ENCODE measurements at places on chromosomes 6 and 20.

GRCh38 chr6:139373928-139374356, 506 bp downstream of the CITED2 start:
- DNase-seq, result no peak

DNA sequence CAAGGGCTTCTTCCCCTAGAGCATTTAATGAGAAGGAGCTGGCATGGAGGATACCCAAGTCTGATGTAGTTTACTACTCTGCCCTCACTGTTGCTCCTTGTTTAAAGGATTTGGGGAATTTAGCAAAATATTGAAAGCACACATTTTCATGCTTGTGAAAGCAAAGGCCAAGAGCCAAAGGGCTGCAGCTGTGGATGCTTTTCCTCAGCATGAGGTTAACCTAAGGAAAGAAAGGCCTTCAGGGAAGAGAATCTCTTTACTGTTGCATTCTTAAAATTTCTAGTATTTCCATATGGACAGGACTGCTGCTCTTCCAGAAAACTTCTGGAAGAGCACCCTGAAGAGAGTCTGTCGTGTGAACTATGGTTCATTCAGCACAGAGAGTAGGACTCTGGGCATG, 45.9 kb upstream of the SASH1 start:
- no peak for DNase-seq

DNA sequence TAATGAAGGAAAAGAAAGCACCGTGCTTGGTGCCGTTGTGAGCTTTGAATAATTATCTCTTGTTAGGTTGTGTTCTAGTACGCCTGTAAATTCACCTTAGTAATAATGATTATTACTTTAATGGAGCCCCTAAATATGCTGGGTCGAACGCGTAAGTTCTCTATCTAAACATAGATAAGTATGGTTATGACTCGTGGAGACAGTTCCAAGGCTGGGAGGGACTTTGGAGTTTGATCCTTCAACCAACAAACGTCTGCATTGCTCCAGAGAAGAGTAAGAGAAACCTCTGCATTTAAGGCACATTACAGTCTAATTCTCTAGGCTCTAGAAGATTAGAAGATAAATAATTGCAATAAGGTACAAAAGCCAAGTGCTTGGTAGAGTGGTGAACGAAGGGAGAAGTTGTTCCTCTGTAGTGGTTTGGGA, 514 bp downstream of the ACOT13 start:
- DNase-seq, result no peak

DNA sequence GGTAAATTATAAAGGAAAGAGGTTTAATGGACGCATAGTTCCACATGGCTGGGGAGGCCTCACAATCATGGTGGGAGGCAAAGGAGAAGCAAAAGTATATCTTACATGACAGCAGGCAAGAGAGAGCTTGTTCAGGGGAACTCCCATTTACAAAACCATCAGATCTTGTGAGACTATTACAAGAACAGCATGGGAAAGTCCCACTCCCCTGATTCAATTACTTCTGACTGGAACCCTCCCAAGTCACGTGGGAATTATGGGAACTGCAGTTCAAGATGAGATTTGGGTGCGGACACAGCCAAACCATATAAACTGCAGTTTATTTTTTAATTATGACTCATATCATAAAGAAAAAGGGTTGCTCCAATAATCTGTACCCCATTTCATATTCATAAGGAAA, 22.3 kb upstream of the HLA-DQA2 start:
- DNase-seq, result no peak

GRCh38 chr6:47303342-47303741, 6.4 kb downstream of the TNFRSF21 start:
- DNase-seq, result no peak

GRCh38 chr20:63951398-63952209, 4.6 kb downstream of the UCKL1 start:
- DNase-seq, result no peak

DNA sequence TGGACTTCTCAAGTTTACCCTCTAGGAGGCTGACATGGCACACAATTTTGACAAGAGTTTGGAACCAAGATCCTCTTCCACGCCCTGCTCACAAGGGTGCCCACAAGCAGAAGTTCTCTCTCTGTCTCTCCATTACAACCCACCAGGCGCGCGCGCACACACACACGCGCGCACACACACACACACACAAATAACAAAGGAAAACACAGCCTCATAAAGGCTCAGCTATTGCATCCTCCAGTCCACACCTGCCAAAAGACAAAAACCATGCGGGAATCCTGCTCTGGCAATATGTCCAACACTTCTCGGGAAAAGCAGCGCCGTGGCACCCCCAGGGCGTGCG, 870 bp downstream of the PAK5 start:
- no peak for DNase-seq

DNA sequence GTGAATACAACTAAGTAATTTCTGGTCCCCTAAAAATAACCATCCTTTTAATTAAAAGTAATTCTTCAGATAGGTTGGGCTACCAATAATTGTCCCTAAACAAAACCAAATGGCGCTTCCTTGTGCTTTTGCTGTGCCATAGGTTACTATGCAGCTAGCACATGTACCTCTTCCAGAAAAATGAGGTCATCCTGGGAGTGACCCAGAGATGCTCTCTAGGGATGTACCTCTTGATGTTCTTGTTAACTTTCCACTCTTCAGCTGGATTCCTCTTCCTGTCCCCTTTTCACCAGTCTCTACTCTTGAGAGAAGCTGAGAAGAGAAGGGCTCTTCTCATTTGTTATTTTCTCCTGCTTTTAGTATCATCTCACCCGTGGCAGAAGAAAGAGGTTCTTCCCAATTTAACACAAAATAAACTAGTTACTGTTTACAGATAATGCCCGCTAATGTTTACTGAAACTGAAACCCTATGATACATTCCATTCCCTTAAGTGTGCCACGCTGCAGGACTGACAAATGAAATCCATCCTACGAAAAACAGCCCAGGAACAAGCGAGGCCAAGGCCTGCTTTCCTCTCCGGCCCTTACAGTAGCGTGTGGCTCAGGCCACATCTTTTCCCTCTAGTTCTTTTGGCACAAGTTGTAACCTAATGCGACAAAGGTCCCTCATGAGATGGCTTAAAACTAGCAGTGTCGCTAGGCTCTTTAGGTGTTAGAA, 24.2 kb downstream of the MRS2 start:
- DNase-seq, result no peak

DNA sequence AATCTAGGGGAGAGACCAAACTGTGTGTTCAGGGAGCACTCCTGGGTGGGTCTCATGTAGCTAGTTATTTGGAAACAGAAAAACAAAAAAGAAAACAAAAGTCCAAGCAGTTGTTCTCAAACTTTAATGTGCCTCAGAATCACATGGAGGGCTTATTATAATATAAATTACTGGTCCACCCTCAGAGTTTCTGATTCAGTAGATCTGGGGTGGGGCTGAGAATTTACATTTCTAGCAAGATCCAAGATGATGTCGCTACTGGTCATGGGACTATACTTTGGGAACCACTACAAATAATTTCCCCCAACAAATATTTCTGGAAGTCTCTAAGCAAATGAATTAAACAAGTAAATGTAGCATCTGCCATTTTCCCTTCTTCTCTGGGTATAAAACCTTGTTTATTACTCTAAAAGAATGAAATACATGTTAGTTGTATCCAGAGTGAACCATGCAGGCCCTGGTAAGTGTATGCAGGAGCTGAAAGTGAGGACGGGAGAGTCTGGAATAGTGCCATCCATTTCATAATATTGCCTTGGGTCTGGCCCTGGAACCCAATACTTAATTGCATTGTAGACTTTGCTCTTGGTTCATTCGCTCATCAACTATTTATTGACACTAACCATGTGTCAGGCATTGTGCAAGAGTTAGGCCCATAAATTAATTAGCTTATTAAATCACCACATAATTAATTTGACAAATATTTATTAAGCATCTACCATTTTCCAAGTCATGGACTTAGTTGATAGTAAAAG, 490.8 kb downstream of the EPM2A start:
- DNase-seq, result no peak

DNA sequence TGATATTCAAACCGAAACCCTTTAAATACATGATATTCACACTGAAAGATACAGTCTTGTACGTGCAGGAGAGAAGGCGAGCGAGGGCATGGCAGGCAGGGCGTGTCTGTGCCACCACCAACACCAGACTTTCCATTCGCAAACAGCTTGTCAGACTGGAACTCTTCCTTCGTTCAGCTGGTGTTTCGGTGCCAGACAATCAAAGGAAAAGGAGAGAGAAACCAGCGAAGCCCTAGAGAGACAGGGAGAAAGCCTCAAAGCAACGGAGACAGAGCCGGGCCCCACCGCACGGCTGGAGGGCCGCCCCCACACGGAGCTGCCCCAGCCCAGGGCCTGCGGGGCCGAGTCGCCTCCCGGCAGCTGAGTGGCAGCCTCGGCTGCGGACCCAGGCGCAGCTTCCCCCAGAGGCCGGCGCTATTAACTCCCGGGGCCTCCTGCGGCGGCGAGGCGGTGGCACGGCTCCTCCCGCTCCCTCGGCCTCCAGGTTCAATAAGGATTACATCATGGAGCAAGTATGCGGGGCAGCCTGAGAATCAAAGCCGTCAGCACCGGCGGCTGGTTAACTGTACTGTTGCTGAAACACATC, 32.1 kb upstream of the NR2E1 start:
- peak; percentile 66 for DNase-seq

- DNase-seq, result no peak
Measured at GRCh38 chr6:22807818-22808217, 238.5 kb downstream of the HDGFL1 start.
